NCI-H1694 treated with DMSO at 0.1 percent for 48 hours (cell line): ENCODE measurements at places on chromosomes 7 and 10.

DNA sequence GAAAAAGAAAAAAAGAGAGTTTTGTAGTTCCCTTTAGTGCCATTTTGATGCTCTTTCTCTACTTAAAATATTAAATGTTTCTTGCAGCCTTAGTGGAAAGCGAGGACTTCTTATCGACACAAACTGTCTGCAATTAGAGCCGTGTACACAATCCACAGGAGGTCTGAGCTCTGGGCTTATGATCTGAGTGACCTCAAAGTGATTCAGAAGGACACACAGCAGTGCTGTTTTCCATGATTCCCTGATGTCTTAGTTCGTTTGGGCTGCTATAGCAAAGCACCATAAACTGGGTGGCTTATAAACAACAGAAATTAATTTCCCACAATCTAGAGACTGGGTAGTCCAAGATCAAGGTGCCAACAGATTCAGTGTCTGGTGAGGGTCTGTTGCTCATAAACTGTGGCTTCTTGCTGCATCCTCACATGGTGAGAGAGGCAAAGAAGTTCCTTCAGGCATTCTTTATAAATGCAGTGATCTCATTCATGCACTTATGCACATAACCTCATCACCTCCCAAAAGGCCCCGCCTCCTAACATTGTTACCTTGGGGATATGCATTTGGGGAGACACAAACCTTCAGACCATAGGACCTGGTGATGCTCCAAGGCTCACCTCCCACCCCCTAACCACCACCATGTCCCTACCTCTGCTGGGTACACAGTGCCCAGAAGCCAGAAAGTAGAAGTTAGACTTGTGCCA, 204.5 kb upstream of the GHITM start:
- no peak for DNase-seq

DNA sequence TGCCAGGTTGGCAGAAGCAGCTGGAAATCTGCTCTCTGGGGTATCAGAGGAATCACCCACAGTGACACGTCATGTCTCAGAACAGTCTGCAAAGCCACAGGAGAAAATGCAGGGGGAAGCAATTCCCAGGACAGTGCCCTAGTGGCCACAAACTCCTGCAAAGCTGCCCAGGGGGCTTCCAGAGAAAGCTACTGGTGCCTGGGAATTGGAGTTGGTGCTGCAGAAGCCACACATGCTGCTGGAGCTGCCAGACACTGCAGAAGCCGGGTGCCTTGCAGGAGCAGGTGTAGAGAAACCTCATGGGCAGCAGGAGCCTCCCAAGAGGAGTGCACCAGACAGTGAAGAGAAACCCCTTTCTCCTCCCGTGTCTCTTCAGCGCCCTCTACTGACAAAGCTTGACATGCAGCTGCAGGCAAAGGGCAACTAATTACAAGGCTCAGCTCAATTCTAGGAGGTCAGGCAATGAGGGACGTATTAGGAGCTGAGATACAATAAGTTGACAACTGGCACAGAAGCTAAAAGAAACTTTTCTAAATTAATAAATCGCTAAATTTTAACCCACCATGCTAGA, 30.2 kb upstream of the NUB1 start:
- DNase-seq: peak; percentile 9

DNA sequence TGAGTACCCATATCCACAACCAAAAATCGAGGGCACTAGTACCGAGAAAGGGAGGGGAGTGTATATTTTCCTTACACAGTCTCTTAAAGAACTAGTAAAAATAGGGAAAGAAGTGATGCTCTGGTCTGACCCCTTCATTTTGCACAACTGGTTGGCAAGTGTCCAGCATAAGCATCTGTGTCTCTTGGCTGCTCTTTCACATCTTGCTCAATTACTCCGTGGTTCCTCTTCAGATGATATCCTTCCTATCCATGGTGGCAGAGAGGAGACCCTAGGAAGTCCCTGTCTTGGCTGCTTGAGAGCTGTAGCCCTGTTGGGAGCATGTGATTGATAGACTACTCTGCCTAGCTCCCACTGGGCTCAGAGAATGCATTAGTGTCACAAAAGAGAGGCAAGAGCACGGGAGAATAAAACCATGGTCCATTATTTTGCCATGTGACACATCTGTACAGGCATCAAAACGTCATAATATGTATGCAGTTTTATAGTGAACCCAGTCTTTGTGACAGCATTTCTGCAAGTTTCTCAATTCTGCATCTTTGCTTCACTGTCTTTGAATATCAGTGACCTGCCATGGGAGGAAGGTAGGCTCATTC, 111.8 kb upstream of the ANKRD1 start:
- DNase-seq: peak; percentile 6

GRCh38 chr7:47258798-47259197, 323.1 kb downstream of the TNS3 start:
- no peak for DNase-seq

DNA sequence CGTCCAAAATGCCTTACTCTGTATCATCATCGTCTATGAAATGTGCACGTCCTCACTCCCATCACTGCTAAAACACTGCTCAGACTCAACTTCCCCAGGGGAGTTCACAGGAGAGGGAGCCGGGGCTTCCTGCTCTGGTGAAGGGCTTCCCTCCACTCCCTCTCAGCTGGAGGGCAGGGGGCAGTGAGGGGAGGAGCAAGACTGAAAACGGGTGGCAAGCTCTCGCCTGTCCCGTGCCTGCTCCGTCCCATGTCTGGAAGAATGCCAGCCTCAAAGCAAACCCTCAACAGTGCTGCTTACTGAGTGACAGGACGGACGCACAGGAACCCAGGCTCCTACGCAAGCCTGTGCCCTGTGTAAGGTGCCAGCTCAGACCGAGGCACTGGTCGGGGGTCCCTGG, 25.1 kb downstream of the PRKAG2 start:
- DNase-seq: no peak

GRCh38 chr7:21028186-21028585, 241.5 kb upstream of the SP8 start:
- DNase-seq: no peak

GRCh38 chr10:80196270-80196949, 8.9 kb downstream of the ANXA11 start:
- DNase-seq: no peak

- DNase-seq: no peak
These were observed 95.7 kb downstream of the PKD1L1 start for GRCh38 chr7:47852330-47853245.

GRCh38 chr7:48351900-48352299, 180.6 kb downstream of the ABCA13 start:
- no peak for DNase-seq

DNA sequence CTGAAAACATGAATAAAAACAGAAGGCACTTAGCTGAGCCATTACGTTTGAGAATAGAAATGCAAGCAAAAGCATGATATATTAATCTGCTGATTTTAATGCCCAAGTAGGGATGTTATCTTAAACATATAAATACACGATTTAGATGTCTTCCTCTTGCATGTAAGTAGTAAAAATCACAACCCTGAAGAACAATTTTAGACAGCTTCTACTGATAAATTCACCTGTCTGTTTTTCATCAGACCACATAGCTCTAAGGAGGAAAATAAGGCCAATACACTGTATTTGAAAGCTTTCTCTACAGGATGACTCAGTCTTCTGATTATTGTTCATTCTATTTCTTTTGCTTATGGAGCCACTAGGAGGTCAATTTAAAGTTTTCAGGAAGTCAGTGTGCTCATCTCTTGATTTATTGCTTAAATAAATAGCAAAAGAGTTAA, 210.9 kb upstream of the CHRM2 start:
- DNase-seq: no peak

DNA sequence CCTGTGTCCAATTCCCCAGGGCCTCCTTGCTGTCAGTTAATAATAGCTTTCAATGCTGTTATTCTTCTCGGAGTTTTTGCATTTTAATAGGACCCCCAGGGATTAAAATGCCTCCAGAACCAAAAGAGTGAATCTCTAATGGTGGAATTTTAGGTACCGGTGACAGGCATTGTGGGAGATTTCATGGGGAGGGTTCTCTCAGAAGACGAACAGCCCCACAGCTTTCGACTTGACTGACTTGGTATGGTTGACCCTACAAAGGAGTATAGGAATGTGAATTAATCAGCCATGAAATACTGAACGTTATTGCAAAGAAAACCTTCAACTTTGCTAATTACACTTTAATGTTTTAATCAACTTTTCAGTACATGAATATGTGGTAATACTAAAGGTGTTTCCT, 206.3 kb upstream of the FZD8 start:
- no peak for DNase-seq
